ENCODE measurements at places on chromosomes 6 and 20.

GRCh38 chr6:35318196-35319171 lies 20.9 kb downstream of the DEF6 start:
- no peak for DNase-seq

DNA sequence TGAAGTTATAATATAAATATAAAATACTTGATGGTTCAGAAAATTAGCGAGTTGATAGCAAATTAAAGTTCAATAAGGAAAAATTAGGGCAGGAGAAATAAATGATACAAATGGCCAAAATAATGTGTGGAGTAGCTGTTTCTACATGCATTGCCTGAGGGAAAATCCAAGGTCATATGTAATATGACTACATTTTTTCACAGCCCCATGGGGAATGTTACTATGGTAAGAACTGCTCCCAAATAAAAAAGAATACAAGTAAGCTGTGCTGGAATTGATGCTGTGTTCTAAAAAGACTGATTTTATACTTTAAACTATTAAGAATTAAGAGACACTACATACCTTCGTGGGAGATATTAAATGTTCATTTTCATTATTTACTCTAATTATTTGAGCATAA lies 34.1 kb downstream of the MEI4 start:
- no peak for DNase-seq

DNA sequence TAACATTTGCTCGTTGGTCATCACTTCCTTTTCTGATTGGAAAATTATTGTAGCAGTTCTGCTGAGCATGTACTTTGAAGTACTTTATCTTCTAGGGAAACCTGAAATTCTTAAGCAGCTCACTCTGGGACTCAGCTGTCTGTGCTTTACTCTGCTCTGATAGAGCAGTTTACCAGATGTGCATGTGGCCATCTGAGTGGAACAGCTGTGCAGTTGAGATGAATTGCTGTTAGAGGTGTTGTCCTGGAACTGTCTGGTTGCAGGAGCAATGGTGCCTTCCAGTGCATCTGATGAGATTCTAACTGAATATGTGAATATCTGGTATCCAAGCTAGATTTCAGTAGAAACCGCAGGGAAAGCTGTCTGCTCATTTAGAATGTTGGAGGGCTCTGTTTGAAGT lies 27.2 kb downstream of the PANK2 start:
- no peak for DNase-seq

DNA sequence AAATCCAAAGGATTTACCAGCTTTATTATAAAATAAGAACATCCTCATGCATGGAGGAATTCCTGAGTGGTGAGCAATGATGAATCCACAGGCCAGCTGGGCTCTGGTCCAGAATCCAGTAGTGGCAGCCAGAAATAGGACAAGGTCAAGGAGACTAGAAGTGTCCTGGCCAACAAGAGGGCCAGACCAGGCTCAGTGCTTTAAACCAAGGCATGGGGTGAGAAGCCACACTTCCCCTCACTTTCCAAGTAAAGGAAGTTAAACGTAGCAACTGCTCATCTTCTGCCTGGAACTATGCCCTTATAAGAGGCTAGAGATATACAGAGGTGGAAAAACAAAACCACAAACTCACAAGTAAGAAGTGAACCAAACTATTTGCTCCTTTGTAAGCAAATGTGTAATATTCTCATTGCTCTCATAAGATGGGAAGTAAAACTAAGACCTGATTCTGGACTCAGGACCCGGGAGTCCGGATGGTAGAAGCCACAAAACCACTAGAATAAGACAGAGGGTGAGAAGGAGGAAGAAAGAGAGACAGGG lies 253.2 kb downstream of the UST start:
- DNase-seq: peak; percentile 19

- DNase-seq: no peak
Observed at GRCh38 chr20:33015700-33016580, 8.4 kb downstream of the BPIFB2 start.

DNA sequence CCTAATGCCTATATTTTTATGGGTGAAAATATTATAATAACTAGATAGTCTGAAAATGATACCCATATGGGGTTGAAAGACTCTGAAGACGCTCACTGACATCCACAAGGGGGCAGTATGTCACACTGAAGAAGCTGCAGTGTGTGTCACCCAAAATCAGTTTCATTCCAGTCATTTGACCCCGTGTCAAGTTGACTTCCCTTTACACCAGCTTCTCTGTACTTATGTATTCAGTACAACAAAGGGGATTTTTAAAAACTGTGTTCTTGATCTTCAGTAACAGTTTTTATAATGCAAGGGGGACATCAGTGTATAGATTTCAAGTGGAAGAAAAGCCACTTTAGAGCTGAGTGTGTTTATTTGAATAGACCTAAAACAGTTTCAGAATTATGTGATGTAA lies 19.3 kb downstream of the FAXC start:
- peak; percentile 88 for DNase-seq

DNA sequence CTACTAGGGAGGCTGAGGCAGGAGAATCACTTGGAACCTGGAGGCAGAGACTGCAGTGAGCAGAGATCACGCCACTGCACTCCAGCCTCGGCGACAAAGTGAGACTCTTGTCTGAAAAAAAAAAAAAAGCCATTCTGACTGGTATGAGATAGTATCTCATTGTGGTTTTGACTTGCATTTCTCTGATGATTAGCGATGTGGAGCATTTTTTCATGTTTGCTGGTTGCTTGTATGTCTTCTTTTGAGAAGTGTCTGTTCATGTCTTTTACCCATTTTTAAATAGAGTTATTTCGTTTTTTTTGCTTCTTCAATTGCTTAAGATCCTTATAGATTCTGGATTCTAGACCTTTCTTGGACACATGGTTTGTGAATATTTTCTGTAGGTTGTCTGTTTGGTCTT lies 103.5 kb upstream of the SIM1 start:
- DNase-seq: no peak

DNA sequence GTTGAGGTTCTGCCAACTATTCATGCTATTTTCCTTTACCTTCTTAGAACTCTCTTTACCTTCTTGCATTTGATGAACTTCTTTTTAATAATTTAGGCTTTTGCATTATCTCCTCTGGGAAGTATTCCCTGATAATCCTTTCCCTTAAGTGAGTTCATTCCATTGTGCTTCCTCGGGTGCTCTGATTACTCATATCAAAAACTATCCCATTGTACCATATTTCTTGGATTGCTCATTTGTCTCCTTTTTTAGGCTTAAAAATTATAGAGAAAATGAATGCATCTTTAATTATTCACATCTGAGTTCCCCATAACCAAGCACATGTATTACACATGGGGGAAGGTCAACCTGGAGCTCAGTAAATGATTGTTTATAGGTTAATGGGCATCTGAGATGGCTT lies 2.5 kb downstream of the CALHM4 start:
- DNase-seq: no peak

- no peak for DNase-seq
Observed at GRCh38 chr6:1499777-1500176, 109.9 kb upstream of the FOXC1 start.

- no peak for DNase-seq
Observed at GRCh38 chr6:54327631-54328030, 19.4 kb downstream of the TINAG start.

GRCh38 chr6:16872543-16873235 lies 111.4 kb upstream of the ATXN1 start:
- DNase-seq: no peak

DNA sequence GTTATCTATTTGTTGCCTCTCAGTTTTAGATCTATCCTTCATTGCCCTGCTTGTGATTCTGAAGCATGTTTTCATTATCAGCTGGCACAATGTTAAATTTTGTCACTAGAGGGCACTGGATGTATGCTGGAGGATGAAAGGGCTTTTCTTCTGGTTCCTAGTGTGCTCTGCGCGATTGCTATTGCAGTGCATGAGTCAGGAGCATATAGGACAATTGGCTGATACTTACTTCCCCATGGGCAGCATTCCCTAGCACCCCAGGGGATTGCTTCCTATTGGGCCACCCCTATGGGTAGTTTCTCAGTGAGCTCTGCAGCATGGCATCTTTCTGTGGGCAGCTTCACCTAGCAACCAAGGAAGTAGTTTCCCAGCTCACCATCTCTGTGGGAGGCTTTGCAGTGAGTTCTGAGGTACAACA lies 280.3 kb upstream of the SYNCRIP start:
- DNase-seq: peak; percentile 32

GRCh38 chr6:38322138-38322537 lies 317.6 kb downstream of the BTBD9 start:
- no peak for DNase-seq

DNA sequence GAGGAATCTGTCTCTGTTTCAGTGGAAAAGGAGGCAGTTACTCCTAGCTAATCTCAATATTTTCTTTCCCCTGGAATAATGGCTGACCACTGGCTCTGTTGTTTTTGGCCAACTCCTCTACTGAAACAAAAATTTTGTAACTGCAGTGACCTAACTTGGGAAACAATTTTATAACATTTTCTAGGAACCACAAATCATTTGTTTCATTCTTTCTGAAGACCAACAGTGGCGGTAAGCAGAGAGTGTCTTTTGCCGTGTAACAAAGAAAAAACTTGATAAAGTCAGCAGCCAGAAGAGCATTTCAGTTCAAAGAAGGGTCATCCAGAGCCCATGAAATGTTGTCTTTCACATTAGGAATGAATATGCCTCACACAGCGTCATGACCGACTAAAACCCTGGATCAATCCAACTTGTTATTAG lies 11.8 kb upstream of the BFSP1 start:
- no peak for DNase-seq

- DNase-seq: no peak
Observed at GRCh38 chr6:158053377-158054313, 72.0 kb downstream of the SYNJ2 start.

DNA sequence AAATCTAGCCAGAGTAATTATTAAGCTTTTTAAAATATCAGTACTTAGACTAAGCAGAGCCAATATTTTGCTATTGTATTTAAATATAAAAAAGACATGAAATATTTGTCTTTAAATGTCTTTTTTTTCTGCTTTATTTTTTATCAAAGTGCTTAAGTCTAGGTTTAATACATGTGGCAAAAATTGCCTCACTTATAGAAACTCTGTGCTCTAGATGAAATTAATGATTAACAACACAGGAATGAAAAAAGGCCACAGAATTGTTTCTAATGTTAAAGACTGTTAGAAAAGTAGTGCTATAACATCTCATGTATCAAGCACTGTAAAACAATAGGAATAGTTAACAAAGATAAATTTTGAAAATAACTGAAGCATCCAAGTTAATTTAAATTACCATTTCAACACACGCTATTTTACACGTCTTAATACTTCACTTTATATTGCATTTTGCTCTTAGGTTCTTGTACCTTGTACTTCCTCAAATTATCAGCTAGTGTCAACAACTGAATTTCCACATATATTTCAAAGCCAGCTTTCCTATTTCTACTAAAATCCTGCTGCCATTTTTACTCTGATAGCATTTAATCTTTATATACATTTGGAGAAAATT lies 1515.1 kb downstream of the HACE1 start:
- no peak for DNase-seq

- DNase-seq: no peak
Observed at GRCh38 chr6:116277124-116277523, 2.6 kb downstream of the TSPYL1 start.

GRCh38 chr6:33019372-33019771 lies 10.0 kb upstream of the HLA-DOA start:
- no peak for DNase-seq

- no peak for DNase-seq
Observed at GRCh38 chr6:45687570-45687969, 309.8 kb upstream of the SUPT3H start.

DNA sequence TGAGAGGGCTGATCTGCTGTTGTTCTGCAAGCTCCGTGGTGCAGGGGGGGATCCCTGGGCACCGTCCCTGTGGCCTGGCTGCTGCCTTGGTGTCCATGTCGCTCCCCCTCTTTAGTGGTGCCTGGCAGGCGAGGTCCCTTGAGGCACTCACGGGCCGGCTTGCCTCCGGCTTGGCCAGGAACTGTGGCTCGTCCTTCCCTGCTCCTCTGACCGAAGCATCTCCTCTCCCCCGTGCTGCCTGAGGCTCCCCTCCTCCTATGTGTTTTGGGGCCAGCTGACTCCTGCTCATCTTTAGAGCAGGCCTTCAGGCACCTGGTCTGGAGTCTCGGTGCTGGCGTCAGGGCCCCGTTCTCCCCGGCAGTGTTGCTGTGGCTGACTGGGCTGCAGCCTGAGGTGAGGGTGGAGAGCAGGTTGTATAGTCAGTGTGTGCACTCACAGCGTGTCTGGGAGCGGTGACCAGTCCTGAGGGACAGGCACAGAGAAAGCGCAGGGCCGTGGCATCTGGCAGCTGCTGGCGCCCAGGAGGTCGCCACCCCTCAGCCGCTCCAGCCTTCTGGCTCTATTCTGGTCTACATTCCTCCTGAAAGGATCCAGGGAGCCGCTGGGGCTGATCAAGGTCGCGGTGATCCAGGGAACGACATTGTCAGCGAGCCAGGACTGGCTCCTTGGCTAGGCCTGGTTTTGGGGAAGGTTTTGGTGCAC lies 43.7 kb downstream of the PYGB start:
- DNase-seq: no peak

GRCh38 chr6:2817903-2818443 lies 23.7 kb downstream of the SERPINB1 start:
- DNase-seq: no peak

DNA sequence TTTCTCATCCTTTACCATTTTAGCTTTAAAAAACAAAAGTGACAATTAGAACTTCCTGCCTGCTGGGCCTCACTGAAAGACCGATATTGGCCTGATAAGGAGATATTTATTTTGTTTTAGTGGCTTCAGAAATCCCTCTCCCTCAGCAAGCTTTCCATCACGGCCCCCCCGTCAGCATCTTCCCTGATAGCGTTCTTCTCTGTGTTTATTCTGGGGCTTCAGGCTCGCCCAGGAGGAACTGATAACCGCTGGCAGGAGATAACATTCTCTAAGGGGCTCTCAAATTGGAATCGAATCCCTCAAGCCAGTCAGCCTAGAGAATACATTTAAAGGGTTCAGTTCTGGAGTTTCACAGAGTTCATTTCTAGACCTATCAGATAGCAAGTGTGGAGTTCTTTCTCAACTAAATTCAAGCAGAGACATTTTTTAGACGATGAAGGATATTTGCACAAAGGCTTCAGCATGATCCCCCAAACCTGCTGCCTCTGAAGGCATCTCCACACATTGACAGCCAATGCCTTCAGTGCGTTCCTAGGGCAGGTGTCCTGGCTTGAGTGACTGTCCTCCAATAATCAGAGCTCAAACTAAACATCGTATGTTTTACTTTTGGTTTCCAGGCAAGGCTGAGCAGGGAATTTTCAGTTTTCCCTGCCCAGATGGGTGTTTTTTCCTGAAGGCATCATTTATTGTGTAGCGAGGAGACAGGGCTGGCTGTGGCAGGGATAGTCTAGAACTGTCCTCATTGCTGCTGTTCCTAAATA lies 17.0 kb downstream of the PRDM1 start:
- DNase-seq: no peak

GRCh38 chr6:75896526-75896925 lies 147.5 kb downstream of the MYO6 start:
- no peak for DNase-seq

- no peak for DNase-seq
Observed at GRCh38 chr20:53865901-53866793, 204.2 kb downstream of the BCAS1 start.
